ENCODE measurements at places on chromosomes 1 and 21.

DNA sequence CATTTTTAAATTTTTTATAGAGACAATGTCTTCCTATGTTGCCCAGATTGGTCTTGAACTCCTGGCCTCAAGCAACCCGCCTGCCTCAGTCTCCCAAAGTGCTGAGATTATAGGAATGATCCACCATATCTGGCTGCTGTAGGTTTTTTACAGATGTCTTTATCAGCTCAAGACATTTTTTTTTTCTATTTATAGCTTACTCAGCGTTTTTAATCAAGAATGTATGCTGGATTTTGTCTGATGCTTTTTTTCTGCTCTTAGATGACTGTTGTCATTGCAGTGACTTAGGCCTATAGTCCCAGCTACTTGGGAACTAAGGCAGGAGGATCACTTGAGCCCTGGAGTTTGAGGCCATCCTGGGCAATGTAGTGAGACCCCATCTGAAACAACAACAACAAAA is 72.5 kb downstream of the POFUT2 start:
- no peak for DNase-seq

DNA sequence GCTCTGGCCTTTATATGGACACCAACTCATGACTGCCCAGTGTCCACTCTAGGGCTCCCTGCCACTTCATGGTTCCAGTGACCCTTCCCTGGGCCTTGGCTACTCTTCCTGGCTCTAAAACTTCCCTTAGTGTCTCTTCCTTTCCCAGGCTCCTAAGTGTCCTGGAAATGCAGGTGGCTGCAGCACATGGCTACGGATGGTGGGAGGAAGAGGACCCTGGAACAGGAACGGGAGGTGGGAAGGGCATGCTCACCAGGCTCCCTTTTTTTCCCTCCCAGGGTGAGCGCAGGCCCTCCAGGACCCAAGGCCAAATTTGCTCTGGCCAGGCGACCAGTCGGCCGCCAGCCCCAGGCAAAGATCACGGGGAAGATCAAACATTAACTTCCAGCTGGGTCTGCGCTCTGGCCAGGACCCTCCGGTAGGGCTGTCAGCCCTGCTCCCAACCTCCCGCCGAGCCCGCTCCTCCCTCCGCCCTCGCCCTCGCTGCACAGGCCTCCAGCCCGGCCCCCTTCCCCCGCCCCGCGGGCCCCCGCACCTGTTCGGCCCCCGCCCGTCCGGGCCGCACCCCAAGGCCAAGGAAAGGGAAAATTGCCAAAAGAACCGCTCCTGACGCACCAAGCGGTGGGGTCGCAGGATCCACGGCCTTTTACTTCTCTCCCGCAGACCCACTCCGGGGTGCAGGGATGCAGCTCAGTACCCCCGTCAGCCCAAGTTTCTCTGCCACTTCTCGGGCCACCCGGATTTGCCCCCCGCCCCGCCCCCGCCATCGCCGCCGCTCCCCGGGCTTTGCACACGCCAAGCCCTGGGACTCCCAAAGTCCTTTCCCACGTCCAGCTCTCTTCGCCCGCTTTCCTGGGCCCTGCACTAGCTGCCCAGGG is 894 bp downstream of the TCEA3 start:
- no peak for DNase-seq

- no peak for DNase-seq
These were observed 326.7 kb downstream of the PAPPA2 start for GRCh38 chr1:176789571-176790090.

GRCh38 chr1:185573162-185573561 is 161.0 kb upstream of the HMCN1 start:
- no peak for DNase-seq

DNA sequence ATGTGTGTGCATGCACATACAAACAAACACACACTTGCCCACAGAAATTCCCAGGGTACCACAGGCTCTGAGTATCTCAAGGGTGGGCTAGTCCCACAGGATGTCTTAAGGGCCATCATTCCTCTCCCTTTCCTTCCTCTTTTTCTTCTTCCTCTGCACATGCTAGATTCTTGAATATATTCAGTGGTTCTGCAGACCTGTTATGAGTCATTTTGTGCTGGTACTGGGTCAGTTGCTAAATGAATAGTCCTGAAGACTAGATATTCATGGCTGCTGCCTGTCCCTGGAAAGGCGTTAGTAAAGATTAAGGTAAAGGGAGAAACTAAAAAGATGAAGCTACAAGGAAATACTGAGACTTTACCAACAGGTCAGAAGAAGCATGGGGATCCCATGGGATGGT is 256.7 kb upstream of the KIAA0040 start:
- no peak for DNase-seq

GRCh38 chr21:34511787-34512455 is at the start of gene KCNE1:
KCNE1 (minus strand) TSS chr21:34512210; CDS start chr21:34449634, 62,576 bp downstream.
- DNase-seq, result no peak

GRCh38 chr1:69220672-69221071 is 347.1 kb upstream of the LRRC7 start:
- no peak for DNase-seq

DNA sequence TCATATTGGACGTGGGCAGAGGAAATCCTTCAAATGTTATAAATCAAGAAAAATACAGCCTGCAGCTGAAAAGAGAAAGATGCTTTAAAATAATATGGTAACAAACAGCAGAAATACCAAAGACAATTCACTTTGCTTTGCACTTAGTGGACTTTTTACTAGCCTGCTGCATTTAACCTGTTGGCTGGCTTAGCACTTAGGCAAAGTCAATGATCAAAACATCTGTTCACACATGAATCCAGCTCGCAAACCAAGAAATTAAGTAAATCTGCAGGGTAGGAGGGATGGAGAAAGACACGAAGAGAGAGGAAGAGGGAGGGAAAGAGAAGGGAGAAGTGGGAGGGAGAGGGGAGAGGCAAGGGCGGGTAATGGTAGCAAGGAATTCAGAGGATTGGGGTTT is 103.6 kb upstream of the RAB4A start:
- DNase-seq, result no peak

GRCh38 chr1:207908107-207908734 is 2.7 kb downstream of the CD34 start:
- no peak for DNase-seq

DNA sequence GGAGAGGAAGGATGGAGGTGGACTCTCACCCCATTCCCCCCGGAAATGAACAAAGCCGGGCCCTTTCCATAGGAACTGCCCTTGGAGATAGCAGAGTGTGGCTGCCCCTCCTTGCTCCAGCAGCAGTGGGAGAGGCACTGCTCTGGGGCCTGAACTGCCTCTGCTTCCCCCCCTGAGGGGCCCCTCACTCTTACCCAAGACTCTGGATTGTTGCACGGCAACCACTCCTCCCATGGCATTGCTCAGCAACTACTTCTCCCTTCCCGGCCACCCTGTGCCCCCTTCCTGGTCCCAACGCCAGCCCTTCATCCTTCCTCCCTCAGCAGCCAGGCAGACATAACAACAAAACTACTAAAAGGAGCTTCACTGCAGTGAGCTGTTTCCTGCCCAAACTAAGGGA is 3.0 kb upstream of the ACKR1 start:
- DNase-seq, result no peak

GRCh38 chr1:54488065-54488750 is 59.8 kb upstream of the ACOT11 start:
- DNase-seq, result peak; percentile 50

DNA sequence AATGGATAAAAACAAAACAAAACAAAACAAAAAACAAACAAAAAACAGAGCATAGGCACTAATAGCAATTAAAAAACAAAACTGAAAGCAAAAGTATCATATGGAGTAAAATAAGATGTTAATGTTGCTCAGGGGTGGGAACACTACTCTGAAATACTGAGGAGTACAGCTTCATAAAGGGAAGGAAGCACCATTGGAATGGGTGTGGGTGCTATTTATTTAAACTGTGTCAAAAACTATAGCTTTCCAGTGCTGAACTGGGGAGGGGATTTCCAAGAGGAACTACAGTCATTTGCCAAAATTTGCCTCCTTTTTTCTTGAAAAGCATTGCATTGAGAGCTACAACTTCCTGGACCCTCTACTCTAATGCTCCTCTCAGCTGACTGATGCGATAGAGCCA is 40.0 kb downstream of the SPTA1 start:
- DNase-seq, result no peak

DNA sequence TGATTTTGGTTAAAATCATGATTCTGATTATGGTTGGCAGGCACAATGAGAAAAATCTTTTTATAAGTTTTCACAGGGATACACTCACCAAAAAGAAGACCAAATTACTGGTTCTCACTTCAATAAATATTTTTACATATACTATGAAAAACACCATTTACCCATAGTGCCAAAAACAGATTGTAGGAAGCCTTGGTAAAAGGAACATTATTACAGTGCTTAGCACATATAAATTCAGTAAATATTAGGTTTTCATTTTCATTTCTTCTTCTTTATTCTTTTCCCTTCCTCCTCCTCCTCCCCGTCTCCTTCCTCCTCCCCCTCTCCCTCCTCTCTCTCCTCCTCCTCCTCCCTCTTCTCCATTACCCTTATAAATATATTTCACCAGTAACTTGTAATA is 15.8 kb upstream of the SPAG17 start:
- DNase-seq, result no peak

DNA sequence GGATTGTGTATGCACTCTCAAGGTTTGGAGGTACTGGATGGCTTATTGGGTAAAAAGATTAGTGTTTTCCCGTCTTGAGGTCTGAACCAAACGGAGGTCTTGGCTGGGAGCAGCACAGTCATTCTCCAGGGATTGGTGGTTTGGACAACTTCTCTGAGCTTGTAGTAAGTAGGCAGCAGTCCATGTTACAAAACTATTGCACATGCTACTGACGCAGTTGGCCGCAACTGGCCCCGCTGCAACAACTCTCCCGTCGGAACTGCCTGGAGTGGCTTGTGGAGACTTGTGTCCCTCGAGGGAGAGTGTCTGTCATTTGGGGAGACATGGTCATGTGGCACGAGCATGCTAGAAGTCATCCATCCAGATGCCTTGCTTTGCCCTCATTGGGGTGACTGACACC is 276.0 kb downstream of the TM2D1 start:
- no peak for DNase-seq

DNA sequence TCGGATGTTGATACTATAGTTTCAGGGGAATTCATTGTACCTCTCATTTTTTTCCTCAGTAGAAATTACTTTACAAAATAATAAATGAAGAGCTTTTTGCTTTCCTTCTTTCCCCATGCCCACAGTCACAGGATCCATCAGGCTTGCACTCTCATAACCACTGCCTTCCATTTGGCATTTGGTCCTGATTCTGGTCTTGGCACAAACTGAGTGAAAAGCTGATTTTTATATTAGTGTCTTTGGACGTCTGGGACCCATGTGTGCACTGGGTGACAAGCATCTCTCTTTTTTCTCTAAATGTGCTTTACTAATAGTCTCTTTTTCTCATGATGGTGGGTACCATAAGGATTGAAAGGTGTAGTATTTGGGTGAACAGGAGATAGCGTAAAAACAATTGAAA is 2.8 kb downstream of the ELAVL4 start:
- no peak for DNase-seq

GRCh38 chr1:91779548-91780021 is 106.4 kb downstream of the TGFBR3 start:
- no peak for DNase-seq

GRCh38 chr1:7642781-7643529 is 128.1 kb upstream of the VAMP3 start:
- DNase-seq, result no peak

DNA sequence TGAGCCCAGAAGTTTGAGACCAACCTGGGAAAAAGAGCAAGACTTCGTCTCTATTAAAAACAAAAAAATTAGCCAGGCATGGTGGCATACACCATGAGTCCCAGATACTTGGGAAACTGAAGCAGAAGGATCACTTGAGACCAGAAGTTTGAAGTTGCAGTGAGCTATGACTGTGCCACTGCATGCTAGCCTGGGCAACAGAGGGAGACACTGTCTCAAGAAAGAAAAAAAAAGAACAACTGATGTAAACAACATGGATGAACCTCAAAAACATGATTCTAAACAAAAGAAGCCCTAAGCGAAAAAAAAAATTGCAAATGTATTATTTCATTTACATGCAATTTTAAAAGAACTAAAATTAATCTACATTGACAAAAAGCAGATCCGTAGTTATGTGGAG is 9.0 kb downstream of the LRRC40 start:
- no peak for DNase-seq

- no peak for DNase-seq
These were observed 265 bp downstream of the NRDC start for GRCh38 chr1:51878308-51878615.

DNA sequence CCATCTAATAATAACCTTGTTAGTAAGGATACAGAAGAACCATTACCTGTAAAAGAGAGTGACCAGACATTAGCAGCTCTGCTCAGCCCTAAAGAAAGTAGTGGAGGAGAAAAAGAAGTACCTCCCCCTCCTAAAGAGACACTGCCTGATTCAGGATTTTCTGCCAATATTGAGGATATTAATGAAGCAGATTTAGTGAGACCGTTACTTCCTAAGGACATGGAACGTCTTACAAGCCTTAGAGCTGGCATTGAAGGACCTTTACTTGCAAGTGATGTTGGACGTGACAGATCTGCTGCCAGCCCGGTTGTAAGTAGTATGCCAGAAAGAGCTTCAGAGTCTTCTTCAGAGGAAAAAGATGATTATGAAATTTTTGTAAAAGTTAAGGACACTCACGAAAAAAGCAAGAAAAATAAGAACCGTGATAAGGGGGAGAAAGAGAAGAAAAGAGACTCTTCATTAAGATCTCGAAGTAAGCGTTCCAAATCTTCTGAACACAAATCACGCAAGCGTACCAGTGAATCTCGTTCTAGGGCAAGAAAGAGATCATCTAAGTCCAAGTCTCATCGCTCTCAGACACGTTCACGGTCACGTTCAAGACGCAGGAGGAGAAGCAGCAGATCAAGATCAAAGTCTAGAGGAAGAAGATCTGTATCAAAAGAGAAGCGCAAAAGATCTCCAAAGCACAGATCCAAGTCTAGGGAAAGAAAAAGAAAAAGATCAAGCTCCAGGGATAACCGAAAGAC is 11.6 kb downstream of the SON start:
- DNase-seq, result no peak

- peak; percentile 73 for DNase-seq
These were observed 25.1 kb downstream of the ZBTB17 start for GRCh38 chr1:15950763-15951295.

GRCh38 chr1:227794817-227795192 is 20.7 kb upstream of the PRSS38 start:
- no peak for DNase-seq

- no peak for DNase-seq
These were observed 2.9 kb downstream of the TRIM62 start for GRCh38 chr1:33178836-33179439.

- peak; percentile 1 for DNase-seq
These were observed 32.1 kb upstream of the APOBEC4 start for GRCh38 chr1:183685112-183685713.

GRCh38 chr1:31591425-31592093 is 15.2 kb downstream of the TINAGL1 start:
- DNase-seq, result no peak

GRCh38 chr1:151606384-151606783 is 5.5 kb upstream of the SNX27 start:
- DNase-seq, result no peak

All from activated CD4-positive, alpha-beta T cell treated with anti-CD3 and anti-CD28 coated beads for 24 hours (primary cell).